ENCODE measurements at places on chromosomes 13 and 19. TPM values are rescaled to one million over a fixed set of nuclear protein-coding genes. Genes with fewer than 3 reads are reported as not detected.

GRCh38 chr19:30228835-30229524 lies 143.2 kb upstream of the ZNF536 start:
- no peaks in the 10 kb centered on the region for H3K36me3 ChIP-seq
- H3K27ac ChIP-seq: no peak overlapping the region
- peak overlapping the region; percentile 50 for H3K4me3 ChIP-seq
- peaks cover 68% of the 10 kb centered on the region for H3K27me3 ChIP-seq
- H3K4me1 ChIP-seq: no peaks in the 10 kb centered on the region

DNA sequence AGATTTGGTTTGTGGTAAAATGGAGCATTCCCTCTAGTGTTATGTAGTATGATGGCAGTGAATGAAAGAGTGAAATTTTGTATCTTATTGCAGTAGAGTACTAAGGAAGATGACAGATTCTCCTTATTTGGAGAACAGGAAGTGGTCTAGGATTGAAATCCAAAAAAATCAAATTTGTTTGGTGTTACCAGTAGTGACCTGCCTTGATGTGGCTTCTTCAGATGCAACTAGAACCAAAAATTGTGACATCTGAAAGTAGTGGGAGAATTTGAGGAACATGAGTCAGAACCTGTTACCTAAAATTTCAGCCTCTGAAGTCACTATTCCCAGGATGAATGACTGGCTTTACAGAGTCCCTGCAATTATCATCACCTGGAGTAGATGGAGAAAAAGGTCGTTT lies 165.9 kb downstream of the KLF5 start:
- no peak overlapping the region for H3K27ac ChIP-seq
- H3K4me1 ChIP-seq: peaks cover 4% of the 10 kb centered on the region
- no peaks in the 10 kb centered on the region for H3K36me3 ChIP-seq

DNA sequence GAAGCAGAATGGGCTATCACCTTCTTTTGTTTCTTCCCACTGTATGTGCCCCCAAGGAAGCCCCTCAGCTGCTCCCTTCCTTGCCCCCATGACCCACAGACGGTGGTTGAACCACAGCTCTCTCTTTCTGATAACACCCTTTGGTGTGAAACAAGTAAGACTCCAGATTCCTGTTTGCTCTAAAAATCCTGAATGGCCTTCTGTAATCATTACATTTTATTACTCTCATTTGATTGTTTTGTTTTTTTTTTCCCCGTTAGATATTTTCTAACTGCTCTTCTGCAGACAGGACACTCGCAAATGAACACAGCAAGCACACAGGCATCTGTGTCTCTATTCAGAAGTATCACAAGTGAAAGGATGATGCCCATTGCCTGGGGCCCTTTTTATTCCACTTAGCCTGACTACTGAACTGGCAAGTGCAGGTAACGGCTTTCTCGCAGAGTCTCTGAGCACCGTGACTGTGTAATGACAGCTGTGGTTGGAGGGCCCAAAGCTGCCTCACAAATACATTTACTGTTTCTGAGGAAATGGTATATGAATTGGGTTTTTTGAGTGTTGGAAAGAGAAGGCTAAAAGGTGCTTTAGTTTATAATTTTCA lies 59.3 kb downstream of the OXGR1 start:
- no peak for DNase-seq
- no peak overlapping the region for H3K27ac ChIP-seq
- no peaks in the 10 kb centered on the region for H3K27me3 ChIP-seq
- no peaks in the 10 kb centered on the region for H3K4me1 ChIP-seq
- H3K4me3 ChIP-seq: no peak overlapping the region

- H3K27ac ChIP-seq: no peak overlapping the region
- DNase-seq: no peak
- H3K36me3 ChIP-seq: no peaks in the 10 kb centered on the region
- H3K4me1 ChIP-seq: no peaks in the 10 kb centered on the region
Observed at GRCh38 chr13:30510811-30511371, 45.2 kb upstream of the HMGB1 start.

- no peak for DNase-seq
- H3K4me3 ChIP-seq: no peak overlapping the region
- H3K27ac ChIP-seq: no peak overlapping the region
- no peaks in the 10 kb centered on the region for H3K27me3 ChIP-seq
- no peaks in the 10 kb centered on the region for H3K36me3 ChIP-seq
Observed at GRCh38 chr13:74226791-74227475, 92.7 kb upstream of the KLF12 start.

GRCh38 chr19:28577666-28578065 lies 635.3 kb downstream of the UQCRFS1 start:
- H3K4me1 ChIP-seq: peaks cover 3% of the 10 kb centered on the region
- H3K4me3 ChIP-seq: no peak overlapping the region
- no peaks in the 10 kb centered on the region for H3K36me3 ChIP-seq
- DNase-seq: no peak
- H3K27me3 ChIP-seq: no peaks in the 10 kb centered on the region

GRCh38 chr19:49430172-49430677 lies 5.0 kb downstream of the GFY start:
- H3K4me3 ChIP-seq: no peak overlapping the region
- peaks cover 42% of the 10 kb centered on the region for H3K27me3 ChIP-seq
- no peaks in the 10 kb centered on the region for H3K36me3 ChIP-seq
- no peak overlapping the region for H3K27ac ChIP-seq
- no peak for DNase-seq

DNA sequence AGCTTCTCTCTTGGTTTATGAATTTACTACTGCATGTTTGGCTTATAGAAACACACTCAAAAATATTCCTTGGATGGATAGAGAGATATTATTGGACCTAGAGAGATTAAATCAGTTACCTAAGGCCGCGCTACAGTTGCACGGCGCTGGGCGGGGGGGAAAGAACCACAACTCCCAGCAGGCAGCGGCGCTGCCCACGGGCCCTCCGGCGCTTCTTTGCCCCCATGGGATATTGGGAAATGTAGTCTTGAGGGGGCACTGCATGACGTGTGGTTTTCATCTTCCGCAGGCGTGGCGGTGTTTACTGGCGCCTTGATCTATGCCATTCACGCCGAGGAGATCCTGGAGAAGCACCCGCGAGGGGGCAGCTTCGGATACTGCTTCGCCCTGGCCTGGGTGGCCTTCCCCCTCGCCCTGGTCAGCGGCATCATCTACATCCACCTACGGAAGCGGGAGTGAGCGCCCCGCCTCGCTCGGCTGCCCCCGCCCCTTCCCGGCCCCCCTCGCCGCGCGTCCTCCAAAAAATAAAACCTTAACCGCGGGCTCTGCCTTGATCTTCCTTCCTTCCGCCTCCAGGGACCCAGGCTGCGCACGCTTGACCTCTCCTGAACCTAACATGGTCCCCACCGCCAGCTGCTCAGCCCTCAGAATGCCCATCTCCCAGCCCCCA lies 4.8 kb downstream of the EMP3 start:
- peak; percentile 86 for DNase-seq
- H3K4me1 ChIP-seq: peaks cover 10% of the 10 kb centered on the region
- 0 out of 2 replicates have a peak, but pooled peaks cover 2% of the 10 kb centered on the region for H3K27me3 ChIP-seq
- H3K4me3 ChIP-seq: peak overlapping the region; percentile 49

GRCh38 chr13:32587811-32588170 lies 1.5 kb downstream of the PDS5B start:
- H3K4me3 ChIP-seq: peak overlapping the region; percentile 99
- H3K36me3 ChIP-seq: no peaks in the 10 kb centered on the region
- no peak overlapping the region for H3K27ac ChIP-seq
- no peaks in the 10 kb centered on the region for H3K4me1 ChIP-seq
- DNase-seq: no peak

DNA sequence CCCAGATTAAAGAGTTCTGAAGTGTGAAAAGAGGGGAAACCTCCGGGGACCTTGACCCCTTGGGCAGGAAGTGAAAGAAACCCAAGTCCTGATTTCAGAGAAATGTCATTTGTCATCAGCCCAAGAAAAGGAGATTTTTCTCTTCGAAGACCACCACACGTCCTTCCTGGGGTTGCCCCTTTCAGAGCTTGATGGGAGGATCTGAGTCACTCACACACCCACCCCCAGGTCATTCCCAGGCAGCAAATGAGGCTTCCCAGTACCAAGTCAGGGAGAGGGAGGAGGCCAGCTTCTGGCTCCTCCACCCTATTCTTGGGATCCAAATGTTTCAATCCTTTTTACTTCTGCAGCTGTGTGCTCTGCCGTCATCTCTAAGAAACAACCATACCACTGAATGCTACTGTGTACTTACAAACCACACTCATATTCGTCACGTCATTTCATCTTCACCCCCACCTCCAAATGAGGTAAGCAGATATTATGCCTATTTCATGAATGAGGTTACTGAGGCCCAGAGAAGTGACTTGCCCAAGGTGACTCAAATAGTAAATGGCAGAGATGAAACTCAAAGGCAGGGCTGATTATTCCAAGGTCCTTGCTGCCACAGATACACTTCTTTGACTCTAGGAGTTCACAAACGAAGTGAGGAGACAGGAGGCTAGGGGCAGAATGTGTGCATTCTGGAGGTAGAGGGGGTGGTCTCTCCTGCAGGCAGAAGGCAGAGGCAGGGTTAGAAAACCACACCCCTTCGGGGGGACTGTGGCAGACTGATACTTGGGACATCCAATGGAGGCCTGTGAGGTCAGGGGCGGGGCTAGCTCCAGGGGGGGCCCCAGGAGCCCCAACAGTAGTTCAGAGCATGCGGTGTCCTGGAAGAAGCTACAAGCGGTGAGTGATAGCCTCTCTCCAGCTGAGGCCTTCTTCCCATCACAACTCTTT lies 5.0 kb upstream of the KMT2B start:
- peak; percentile 62 for DNase-seq
- no peaks in the 10 kb centered on the region for H3K36me3 ChIP-seq
- no peak overlapping the region for H3K27ac ChIP-seq
- no peak overlapping the region for H3K4me3 ChIP-seq
- H3K4me1 ChIP-seq: no peaks in the 10 kb centered on the region
- no peaks in the 10 kb centered on the region for H3K27me3 ChIP-seq

DNA sequence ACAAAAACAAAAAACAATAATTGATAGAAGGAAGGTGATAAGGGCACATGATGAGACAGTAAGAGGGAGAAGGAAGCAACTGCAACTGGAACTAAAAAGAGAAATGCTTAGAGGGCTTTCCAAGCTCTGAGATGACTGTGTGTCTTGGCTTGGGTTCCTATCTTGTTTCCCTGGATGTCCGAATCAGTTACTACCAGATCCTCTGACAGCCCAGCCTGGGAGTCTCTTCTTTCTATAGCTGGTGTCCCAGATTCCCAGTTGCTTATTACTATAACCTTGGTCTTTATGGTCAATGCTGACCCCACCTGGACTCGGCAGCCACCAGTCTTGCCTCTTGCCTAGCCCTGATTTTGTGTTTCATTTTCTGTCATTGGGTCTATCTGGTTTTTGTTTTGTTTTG lies 116.4 kb downstream of the RFC3 start:
- no peaks in the 10 kb centered on the region for H3K27me3 ChIP-seq
- no peak overlapping the region for H3K27ac ChIP-seq
- peaks cover 14% of the 10 kb centered on the region for H3K4me1 ChIP-seq
- H3K36me3 ChIP-seq: peaks cover 2% of the 10 kb centered on the region
- H3K4me3 ChIP-seq: no peak overlapping the region

DNA sequence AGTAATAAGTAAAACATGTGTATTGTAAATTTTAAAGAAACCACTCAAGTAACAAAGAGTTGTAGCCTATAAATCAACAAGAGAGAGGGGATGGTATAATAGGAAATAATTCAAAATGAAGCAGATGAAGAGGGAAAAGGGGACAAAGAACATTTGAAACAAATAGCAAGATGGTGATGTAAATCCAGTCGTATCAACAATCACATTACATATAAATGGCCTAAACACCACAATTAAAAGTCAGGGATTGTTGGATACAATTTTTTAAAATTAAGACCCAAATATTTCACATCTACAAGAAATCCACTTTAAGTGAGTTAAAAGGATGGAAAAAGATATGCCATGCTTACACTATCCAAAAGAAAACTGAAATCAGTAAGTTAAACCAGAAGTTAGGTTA lies 15.2 kb downstream of the FNDC3A start:
- no peak overlapping the region for H3K4me3 ChIP-seq
- H3K4me1 ChIP-seq: no peaks in the 10 kb centered on the region
- H3K27ac ChIP-seq: no peak overlapping the region

DNA sequence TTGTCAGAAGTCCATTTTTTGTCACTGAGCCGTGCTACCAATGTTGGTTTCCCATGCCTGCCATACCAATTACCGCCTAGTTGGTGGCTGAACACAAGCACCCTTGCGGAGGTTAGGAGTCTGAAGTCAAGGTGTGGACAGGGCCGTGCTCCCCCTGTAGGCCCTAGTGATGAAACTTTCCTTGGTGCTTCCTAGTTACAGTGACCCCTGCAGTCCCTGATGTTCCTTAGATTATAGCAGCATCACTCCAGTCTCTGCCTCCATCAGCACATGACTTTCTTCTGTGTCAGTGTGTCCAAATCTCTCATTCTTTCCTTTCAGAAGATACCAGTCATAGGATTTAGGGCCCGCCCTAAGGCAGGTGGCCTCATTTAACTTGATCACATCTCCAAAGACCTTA lies 99.0 kb downstream of the MYO16 start:
- peak; percentile 67 for DNase-seq
- no peak overlapping the region for H3K4me3 ChIP-seq
- no peaks in the 10 kb centered on the region for H3K27me3 ChIP-seq
- H3K36me3 ChIP-seq: no peaks in the 10 kb centered on the region

GRCh38 chr13:102928941-102929675 lies 83.3 kb downstream of the ERCC5 start:
- no peaks in the 10 kb centered on the region for H3K4me1 ChIP-seq
- no peaks in the 10 kb centered on the region for H3K27me3 ChIP-seq
- no peaks in the 10 kb centered on the region for H3K36me3 ChIP-seq
- no peak overlapping the region for H3K4me3 ChIP-seq

DNA sequence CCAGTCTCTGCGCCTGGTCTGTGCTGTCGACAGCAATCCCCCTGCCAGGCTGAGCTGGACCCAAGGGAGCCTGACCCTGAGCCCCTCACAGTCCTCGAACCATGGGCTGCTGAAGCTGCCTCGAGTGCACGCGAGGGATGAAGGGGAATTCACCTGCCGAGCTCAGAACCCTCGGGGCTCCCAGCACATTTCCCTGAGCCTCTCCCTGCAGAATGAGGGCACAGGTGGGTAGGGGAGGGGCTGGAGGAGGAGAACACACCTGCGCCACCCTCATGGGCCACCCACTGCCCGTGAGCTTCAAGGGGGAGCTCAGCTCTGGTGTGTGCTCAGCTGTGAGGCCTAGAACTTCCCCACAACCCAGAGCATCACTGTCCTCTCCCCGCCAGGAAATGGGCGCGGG lies 38.6 kb upstream of the CD33 start:
- H3K4me1 ChIP-seq: no peaks in the 10 kb centered on the region
- no peaks in the 10 kb centered on the region for H3K36me3 ChIP-seq
- peaks cover 13% of the 10 kb centered on the region for H3K27me3 ChIP-seq
- H3K27ac ChIP-seq: no peak overlapping the region

DNA sequence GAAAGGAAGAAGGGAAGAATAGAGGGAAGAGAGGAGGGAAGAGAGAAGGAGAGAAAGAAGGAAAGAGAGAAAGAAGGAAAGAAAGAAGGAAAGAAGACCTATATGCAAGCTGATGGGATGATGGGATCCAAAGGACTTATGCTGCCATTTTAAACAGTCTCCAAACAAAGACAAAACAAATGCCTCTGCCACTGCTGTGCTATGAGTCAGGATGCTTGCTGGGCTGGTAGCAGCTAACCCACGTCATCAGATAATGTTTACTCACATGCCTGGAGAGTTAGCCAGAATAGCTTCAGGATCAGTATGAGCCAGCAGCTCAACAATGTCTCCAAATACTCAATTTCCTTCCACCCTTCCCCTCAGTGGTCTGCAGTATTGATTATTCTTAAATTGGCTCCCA lies 12.0 kb upstream of the ZNF274 start:
- DNase-seq: no peak
- H3K36me3 ChIP-seq: no peaks in the 10 kb centered on the region
- no peaks in the 10 kb centered on the region for H3K4me1 ChIP-seq
- H3K27me3 ChIP-seq: no peaks in the 10 kb centered on the region
- H3K27ac ChIP-seq: no peak overlapping the region
- no peak overlapping the region for H3K4me3 ChIP-seq

The NTN5 gene
- total RNA-seq: 0.47 TPM

The ATP8A2 gene
- total RNA-seq: 8.4 TPM

The CXCL17 gene
- total RNA-seq: not detected
